GM12878 (cell line): ENCODE measurements at places on chromosomes 2 and 18. TPM values are rescaled to one million over a fixed set of nuclear protein-coding genes. Genes with fewer than 3 reads are reported as not detected.

- no peak overlapping the region for H3K4me3 ChIP-seq
- H3K27me3 ChIP-seq = no peaks in the 10 kb centered on the region
- no peaks in the 10 kb centered on the region for H3K36me3 ChIP-seq
- DNase-seq = no peak
- no peaks in the 10 kb centered on the region for H3K4me1 ChIP-seq
These were observed 195.6 kb upstream of the MC4R start for GRCh38 chr18:60568220-60568619.

ASB18 gene
- polyA plus RNA-seq = not detected in 2 replicates

DNA sequence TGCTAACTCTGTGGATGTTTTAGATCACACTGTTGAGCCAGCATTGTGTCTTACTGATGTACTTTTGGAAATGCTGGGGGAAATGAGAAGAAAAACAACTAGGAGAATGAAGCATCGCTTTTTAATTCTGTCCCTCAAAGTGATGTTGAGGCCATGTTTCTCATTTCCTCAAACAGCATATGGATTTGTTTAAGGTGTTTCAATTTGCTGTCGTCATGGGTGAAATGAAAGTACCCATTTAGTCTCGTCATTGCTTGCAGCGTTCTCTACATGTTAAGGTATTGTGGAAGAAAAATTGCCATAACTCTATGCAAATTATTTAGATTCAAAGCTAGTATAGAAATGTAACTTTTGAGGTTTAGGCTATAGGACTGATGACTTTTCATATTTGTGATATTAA, 151.3 kb downstream of the KCTD1 start:
- H3K36me3 ChIP-seq = no peaks in the 10 kb centered on the region
- no peaks in the 10 kb centered on the region for H3K4me1 ChIP-seq
- no peaks in the 10 kb centered on the region for H3K27me3 ChIP-seq
- no peak overlapping the region for H3K27ac ChIP-seq

DNA sequence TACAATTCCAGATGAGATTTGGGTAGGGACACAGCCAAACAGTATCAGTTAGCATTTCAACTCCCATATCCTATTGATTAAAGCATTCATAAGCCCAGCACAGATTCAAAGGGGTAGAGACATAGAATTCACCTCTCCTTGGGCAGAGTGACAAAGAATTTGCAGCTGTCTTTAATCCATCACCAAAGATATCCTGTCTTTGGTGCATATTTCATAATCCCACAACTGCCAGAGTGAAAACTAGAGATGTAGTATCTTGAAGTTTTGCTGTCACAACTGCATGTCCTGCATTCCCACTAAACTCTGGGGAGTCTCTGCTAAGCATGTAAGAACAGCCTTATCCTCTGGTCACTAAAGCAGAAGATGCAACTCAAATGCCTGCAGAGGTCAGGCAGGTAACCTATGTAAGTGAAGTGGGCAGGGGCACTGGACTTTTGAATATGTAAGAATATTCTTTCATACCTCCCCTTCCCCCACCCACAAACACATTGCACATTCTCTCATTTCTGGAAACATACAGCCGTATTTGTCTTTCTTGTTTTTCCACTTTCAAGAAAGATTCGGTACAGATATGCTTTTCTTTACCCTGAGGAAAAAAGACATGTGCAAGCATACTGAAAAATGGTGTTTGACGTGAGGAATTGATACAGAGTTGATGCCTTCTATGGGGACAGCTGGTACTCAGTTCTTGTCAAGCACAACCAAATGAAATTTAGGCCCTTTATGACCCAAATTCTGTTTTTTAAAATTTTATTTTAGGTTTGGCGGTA, 283.1 kb downstream of the SP3 start:
- H3K36me3 ChIP-seq = no peaks in the 10 kb centered on the region
- H3K4me1 ChIP-seq = no peaks in the 10 kb centered on the region
- no peak overlapping the region for H3K4me3 ChIP-seq
- H3K27me3 ChIP-seq = no peaks in the 10 kb centered on the region
- no peak for DNase-seq

CABYR gene
- 1.6 and 2.1 TPM in 2 replicates for polyA plus RNA-seq

- H3K36me3 ChIP-seq = no peaks in the 10 kb centered on the region
- H3K4me1 ChIP-seq = no peaks in the 10 kb centered on the region
- DNase-seq = no peak
- H3K27ac ChIP-seq = no peak overlapping the region
- no peaks in the 10 kb centered on the region for H3K27me3 ChIP-seq
- no peak overlapping the region for H3K4me3 ChIP-seq
These were observed 655.9 kb downstream of the GALR1 start for GRCh38 chr18:77905449-77906055.

DNA sequence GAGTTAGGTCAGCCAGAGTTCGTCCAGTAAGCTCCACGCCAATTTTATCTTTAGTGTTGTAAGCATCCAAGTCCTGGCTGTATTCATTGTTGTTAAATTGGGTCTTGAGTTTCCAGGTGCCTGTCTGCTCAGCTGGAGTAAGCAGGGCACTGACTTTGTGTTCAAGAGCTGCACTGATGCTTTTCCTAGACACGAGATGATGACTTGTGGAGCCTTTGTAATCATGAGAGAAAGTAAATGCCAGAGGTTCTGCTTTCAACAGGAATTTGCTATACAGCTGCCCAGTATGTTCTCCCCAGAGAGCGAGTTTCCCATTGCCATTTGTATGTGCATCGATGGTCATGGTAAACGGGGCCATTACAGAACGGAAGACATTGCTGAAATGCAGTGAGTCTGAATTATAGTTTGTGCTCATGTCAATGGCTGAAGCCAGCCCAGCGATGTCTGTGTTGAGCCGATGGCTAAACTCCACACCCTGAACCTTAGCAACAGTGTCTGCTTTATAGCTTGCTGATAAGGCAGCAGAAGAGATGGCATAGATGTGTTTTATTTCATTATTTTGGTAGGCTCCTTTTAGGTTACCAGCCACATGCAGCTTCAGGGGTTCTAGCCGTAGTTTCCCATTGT, 32.9 kb downstream of the APOB start:
- no peak overlapping the region for H3K4me3 ChIP-seq
- no peak overlapping the region for H3K27ac ChIP-seq
- H3K4me1 ChIP-seq = no peaks in the 10 kb centered on the region
- DNase-seq = no peak
- H3K36me3 ChIP-seq = no peaks in the 10 kb centered on the region
